ENCODE measurements at places on chromosomes 12 and 14. TPM values are rescaled to one million over a fixed set of nuclear protein-coding genes. Genes with fewer than 3 reads are reported as not detected.

DNA sequence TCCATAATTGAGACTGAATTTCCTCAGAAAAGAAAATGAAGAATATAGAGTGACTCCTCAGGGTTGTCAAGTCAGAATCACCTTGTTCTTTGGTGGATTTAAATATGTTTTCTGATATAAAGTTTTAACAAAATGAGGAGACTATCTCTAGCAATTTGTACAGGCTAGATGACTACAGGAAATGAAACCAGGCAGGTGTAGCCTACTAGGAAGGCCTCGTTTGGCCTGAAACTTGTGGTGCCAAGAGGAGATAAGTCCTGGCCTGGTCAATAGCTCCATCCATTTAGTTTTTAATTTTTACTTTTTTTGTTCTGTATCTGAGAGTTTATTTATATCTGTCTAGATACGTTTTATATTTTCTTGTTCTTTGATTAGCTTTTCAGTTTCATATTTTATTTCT lies 41.5 kb downstream of the SNAPC1 start:
- no peak for DNase-seq

DNA sequence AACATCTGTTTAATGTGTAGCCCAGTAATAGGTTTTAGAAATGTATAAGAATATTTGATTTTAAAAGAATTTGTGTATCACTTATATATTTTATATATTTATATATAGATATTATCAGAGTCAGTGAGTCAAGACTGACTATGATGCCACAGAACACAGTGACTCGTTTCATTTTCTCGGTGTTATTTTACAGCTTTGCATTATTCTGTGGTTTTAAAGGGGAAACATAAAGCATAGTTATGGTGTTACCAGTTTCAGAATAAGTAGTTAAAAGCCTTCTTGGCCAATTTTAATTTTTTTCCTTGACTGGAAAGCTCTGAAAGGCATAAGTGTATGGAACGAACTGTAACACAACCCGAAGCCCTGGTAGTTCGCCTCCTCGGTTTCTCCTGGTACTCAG lies 91.0 kb downstream of the GRIP1 start:
- no peak for DNase-seq

GRCh38 chr14:36365766-36366165 lies 45.3 kb upstream of the MBIP start:
- no peak for DNase-seq

The BATF gene
- total RNA-seq: 0.65 TPM

The LRRIQ1 gene
- total RNA-seq: not detected

Measured in cardiac septum (tissue), 1 donor.